ENCODE measurements at places on chromosomes 3 and 15.
A peak's percentile ranks its signal among the peaks of the same experiment; 100 is the strongest.

DNA sequence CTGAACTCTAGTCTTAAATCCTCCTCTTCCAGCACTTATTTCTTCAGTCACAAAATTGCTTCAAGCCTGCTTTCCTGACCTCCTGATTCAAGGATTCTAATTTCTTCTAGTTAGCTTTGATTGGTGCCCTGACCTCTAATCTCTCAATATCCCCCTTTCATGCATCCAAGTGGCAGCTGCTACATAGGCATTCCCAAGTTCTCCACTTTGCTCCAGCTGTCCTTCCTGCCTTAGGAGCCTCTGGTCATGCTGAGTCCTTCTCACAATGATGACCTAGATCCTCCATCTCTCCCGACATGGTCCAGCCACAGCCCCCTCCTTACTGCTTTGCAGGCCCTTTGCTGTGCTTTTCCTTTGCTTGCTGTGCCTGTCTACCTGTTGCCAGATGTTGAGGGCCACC lies 347.8 kb upstream of the C2CD4B start:
- no peaks in the 10 kb centered on the region for H3K36me3 ChIP-seq
- no peak overlapping the region for H3K27ac ChIP-seq
- no peak overlapping the region for H3K4me3 ChIP-seq

GRCh38 chr15:87365186-87365585 lies 891.4 kb downstream of the NTRK3 start:
- no peak overlapping the region for H3K27ac ChIP-seq
- no peaks in the 10 kb centered on the region for H3K4me1 ChIP-seq
- no peak for DNase-seq
- H3K36me3 ChIP-seq: no peaks in the 10 kb centered on the region
- H3K4me3 ChIP-seq: no peak overlapping the region
- no peaks in the 10 kb centered on the region for H3K27me3 ChIP-seq

DNA sequence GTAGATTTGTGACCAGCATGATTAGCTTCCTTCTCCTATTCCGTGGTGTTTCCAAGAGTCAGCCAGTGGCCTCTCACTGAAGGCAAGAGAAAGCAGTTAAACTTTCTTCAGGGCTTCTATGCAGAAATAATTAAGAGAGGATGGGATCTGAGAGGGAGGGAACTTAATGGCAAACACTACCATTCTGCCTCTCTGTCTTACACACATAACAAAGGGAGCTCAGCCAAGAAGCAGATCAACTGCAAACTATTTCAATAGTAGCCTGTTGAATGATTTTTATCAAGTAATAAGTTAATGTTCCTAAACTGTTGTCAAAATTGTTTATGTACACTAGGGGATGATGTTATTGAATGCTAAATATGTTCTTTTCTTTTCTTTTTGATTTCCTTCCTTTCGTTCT lies 11.8 kb downstream of the OXSR1 start:
- no peak for DNase-seq
- H3K27ac ChIP-seq: no peak overlapping the region
- H3K4me1 ChIP-seq: peaks cover 3% of the 10 kb centered on the region
- no peak overlapping the region for H3K4me3 ChIP-seq

DNA sequence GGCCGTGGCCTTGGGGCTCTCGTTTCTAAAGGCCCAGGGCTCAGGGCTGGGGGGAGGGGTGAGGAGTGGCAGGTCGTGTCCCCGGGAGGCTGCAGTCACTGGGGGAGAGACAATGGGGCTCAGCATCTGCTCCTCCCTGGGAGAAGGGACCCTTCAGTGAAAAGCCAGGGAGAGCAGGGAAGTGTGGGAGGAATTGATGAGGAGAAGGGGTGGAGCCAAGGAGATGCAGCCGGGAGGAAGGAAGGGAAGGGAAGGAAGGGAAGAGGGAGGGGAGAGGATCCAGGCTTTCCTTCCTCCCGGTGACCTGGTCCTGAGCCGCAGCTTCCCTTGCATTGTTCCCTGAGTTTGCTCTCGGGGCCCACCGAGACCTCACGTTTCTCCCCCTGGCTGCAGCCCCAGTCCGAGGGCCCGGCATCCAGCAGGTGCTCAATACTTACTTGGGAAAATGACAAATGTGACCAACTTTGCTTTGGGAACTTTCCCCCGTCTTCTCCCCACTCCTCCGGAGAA lies 1.4 kb upstream of the ZNF710 start:
- H3K27ac ChIP-seq: peak overlapping the region; percentile 67
- DNase-seq: no peak
- H3K36me3 ChIP-seq: no peaks in the 10 kb centered on the region
- H3K4me3 ChIP-seq: peak overlapping the region; percentile 90
- no peaks in the 10 kb centered on the region for H3K27me3 ChIP-seq

GRCh38 chr3:190644766-190645165 lies 130.9 kb downstream of the IL1RAP start:
- H3K4me3 ChIP-seq: no peak overlapping the region
- H3K4me1 ChIP-seq: no peaks in the 10 kb centered on the region
- H3K36me3 ChIP-seq: peaks cover 7% of the 10 kb centered on the region

GRCh38 chr3:38095669-38096483 lies 41.1 kb downstream of the ACAA1 start:
- H3K4me3 ChIP-seq: no peak overlapping the region
- H3K36me3 ChIP-seq: no peaks in the 10 kb centered on the region
- DNase-seq: no peak
- peaks cover 11% of the 10 kb centered on the region for H3K27me3 ChIP-seq
- H3K27ac ChIP-seq: no peak overlapping the region

DNA sequence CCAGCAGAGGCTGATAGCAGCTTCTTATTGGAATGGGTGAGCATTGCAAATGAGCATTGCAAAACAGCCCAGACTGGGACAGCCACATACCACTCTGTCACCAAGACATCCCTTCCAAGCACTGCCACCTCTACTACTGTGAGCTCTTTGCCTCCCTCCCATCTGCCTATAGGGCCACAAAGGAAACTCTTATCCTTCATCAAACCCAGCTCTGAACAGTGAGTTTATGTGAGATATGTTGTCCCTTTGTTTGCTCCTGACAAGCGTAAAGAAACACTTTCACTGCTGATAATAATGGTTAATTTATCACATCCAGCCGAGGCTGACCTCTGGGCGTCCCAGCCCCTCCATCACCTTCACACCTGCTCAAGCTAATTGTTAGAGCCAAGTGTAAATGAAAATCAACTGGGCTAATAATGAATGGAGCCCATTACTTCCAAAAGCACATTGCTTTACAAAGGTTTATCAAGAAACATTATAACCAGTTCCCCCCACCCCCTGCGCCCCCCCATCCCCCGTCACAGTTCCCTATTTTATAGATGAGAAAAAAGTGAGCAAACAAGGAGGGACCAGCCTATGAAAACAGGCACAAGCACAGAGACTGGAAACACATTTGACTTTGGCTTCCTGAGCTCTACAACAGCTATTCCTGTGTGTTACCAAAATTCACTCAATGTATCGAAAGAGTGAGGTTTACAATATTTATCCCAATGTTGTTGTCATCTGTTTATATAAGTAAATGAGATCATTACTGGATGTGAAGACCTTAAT lies 146.3 kb downstream of the ANXA2 start:
- DNase-seq: no peak
- H3K4me1 ChIP-seq: no peaks in the 10 kb centered on the region
- H3K4me3 ChIP-seq: no peak overlapping the region
- H3K36me3 ChIP-seq: no peaks in the 10 kb centered on the region
- no peaks in the 10 kb centered on the region for H3K27me3 ChIP-seq
- no peak overlapping the region for H3K27ac ChIP-seq

- no peaks in the 10 kb centered on the region for H3K4me1 ChIP-seq
- H3K27ac ChIP-seq: no peak overlapping the region
- no peaks in the 10 kb centered on the region for H3K27me3 ChIP-seq
- H3K36me3 ChIP-seq: no peaks in the 10 kb centered on the region
Observed at GRCh38 chr3:107205358-107205757, 171.9 kb upstream of the CCDC54 start.

GRCh38 chr3:112377568-112378071 lies 44.7 kb downstream of the CD200 start:
- no peaks in the 10 kb centered on the region for H3K4me1 ChIP-seq
- no peak overlapping the region for H3K4me3 ChIP-seq
- no peaks in the 10 kb centered on the region for H3K36me3 ChIP-seq
- peak overlapping the region; percentile 12 for H3K27ac ChIP-seq
- DNase-seq: no peak

DNA sequence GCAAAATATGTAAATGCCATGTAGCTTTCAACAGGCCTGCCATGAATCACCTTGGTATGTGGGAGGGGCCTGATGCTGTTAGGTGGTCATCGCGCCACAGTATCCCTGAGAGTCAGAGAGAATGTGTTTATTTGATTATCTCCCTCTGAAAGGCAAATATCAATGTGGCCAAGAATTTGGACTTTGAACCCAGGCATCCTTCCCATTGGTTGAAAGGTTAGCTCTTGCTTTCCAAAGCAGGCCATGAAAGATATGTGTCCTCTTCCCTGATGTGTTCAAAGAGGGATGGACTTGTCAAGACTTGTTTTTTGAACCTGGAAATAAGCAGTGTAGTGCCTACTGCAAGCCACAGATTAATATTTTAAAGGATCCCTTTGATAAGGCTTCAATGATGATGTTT lies 36.7 kb downstream of the SRP14 start:
- no peaks in the 10 kb centered on the region for H3K27me3 ChIP-seq
- DNase-seq: no peak
- no peaks in the 10 kb centered on the region for H3K4me1 ChIP-seq

DNA sequence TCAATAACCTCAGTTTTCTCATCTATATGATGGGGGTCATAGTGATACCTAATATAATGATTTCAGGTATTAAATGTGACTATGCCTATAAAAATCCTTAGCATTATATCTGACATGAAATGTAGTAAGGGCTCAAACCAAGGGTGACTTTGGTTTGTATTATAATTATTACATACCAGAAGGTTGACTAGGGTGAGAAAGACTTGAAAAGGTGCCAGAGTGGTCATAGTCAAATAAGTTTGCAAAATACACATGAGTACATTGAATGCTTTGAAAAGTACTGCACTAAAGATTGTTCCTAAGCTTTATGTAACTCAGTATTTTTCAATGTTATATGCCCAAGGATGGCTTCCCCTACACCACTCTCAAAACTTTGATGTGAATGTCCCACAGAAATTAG lies 297.2 kb downstream of the ARPP21 start:
- H3K4me1 ChIP-seq: no peaks in the 10 kb centered on the region
- no peak overlapping the region for H3K27ac ChIP-seq
- no peaks in the 10 kb centered on the region for H3K36me3 ChIP-seq

DNA sequence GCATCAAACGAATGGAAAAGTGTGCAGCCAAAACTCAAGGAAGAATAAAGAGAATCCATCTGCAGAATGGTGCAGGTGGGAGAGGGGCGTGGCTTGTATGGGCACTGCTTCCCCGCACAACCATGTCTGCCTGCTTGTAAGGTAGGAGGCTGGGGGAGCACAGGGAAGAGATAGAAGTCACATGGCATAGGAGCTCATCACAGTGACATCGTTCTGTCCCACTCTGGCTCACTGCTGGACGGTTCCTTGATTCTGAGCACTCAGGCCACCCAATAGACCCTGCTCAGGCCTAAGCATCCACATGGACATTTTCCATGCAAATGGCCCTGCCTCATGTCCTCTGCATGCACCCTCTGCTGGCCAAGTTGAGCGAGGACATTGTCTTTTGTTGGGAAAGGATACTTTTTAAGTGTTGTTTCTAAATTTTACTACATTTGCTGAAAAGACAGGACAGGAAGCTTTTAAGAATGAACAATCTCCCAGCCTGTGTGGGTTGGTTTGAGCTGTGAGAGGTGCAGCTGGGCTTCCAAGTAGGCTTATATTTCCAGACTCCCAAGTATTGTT lies 3.1 kb downstream of the MYLK start:
- no peak overlapping the region for H3K4me3 ChIP-seq
- no peaks in the 10 kb centered on the region for H3K36me3 ChIP-seq
- no peak for DNase-seq

- H3K36me3 ChIP-seq: no peaks in the 10 kb centered on the region
- H3K27me3 ChIP-seq: no peaks in the 10 kb centered on the region
- H3K27ac ChIP-seq: no peak overlapping the region
- H3K4me3 ChIP-seq: no peak overlapping the region
Observed at GRCh38 chr3:32288819-32289218, 50.3 kb downstream of the CMTM8 start.

DNA sequence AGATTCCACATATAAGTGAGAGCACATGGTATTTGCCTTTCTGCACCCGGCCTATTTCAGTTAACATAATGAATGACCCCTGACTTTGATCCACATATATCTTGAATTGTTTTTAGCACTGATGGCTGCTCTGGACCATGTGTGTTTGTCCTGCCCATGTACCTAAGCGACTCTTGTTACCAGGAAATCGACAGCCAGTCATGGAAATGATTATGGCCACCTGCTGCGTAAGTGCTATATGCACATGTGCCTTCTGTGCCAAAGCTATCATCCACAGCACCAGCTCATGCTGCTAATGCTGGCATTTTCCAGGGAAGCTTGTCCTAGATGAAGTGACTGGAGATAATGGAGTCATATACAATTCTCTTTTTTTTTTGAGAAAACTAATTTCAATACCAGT lies 103.7 kb downstream of the PEX5L start:
- H3K36me3 ChIP-seq: no peaks in the 10 kb centered on the region
- H3K4me1 ChIP-seq: no peaks in the 10 kb centered on the region
- H3K27me3 ChIP-seq: no peaks in the 10 kb centered on the region
- H3K27ac ChIP-seq: no peak overlapping the region

DNA sequence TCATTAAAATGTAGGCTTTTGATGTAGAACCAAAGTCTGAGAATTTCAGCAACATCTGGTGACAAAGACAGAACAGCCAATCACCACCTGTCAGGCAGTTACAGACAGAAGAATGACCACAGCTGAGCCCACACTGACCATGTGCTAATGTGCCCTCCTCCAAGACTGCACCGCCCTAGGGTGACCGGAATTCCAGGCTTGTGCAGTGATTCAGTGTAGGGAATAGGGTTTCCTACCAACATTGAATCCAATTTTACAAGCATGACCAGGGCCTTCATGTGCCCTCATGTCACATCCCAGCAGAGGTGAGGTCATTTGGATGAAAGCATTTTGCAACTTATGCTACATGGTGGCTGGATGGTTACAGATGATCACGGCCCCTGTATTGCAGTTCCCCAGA lies 412.5 kb downstream of the SOX2 start:
- H3K27me3 ChIP-seq: no peaks in the 10 kb centered on the region
- no peaks in the 10 kb centered on the region for H3K36me3 ChIP-seq
- DNase-seq: no peak

DNA sequence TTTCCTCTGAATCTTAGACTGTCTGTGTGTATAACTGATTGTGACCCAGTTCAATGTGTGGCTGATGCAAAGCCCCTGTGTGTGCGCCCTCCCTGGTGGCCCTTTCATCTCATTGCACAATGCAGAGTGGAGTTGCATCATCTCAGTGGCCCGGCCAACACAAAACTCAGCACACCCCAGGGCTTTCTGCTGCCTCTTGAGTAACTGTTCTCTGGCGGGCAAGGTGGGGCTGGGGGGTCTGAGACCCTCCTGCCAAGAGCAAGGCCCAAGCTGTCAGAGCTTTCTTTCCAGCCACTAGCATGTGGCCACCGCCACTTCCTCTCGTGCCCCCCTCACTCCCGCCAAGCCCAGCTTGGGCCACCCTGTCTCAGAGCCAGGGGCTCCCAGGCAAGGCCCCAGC lies 80.7 kb upstream of the ALDH1L1 start:
- no peaks in the 10 kb centered on the region for H3K36me3 ChIP-seq
- H3K27ac ChIP-seq: peak overlapping the region; percentile 80
- peaks cover 36% of the 10 kb centered on the region for H3K4me1 ChIP-seq
- DNase-seq: peak; percentile 94
- no peak overlapping the region for H3K4me3 ChIP-seq
- H3K27me3 ChIP-seq: no peaks in the 10 kb centered on the region

Measured in tibial artery (tissue), 4 donors.